ENCODE measurements at places on chromosomes 11 and 22.

DNA sequence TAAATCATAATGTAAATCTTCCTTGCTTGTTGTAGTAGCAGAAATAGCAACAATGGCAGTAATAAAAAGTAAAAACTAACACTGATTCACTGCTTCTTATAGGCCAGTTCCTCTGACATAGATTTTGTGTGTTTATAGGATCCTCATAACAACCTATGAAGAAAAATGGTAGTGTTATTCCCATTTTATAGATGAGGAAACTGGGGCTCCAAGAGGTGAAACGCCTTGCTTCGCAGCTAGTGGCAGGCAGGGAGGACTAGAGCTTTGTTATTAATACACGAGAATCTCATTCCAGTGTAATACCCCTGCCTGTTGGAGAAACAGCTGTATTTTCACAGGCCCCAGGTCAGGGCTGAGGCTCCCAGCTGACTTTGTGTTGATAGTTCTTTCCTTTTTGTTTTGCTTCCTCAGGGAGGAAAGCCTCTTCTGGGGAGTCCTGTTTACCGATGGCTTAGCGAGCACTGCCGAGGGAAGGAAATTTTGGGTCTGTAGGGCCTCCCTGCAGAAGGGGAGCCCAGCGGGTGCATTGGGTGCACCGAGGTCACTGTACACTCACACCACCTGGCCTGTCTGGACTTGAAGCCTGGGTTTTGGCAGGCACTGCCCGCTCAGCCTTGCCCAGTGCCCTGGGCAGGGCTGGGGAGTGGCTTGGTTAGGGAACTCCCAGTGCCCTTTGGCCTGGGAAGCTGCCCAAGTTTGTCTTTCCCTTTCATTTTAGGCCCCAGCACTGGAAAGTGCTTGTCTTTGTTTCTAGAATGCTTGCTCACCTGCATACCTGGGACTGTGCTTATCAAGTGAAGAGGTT lies 13.5 kb downstream of the KIAA1671 start:
- no peak for DNase-seq

GRCh38 chr11:15687342-15687741 lies 572.6 kb downstream of the INSC start:
- no peak for DNase-seq

DNA sequence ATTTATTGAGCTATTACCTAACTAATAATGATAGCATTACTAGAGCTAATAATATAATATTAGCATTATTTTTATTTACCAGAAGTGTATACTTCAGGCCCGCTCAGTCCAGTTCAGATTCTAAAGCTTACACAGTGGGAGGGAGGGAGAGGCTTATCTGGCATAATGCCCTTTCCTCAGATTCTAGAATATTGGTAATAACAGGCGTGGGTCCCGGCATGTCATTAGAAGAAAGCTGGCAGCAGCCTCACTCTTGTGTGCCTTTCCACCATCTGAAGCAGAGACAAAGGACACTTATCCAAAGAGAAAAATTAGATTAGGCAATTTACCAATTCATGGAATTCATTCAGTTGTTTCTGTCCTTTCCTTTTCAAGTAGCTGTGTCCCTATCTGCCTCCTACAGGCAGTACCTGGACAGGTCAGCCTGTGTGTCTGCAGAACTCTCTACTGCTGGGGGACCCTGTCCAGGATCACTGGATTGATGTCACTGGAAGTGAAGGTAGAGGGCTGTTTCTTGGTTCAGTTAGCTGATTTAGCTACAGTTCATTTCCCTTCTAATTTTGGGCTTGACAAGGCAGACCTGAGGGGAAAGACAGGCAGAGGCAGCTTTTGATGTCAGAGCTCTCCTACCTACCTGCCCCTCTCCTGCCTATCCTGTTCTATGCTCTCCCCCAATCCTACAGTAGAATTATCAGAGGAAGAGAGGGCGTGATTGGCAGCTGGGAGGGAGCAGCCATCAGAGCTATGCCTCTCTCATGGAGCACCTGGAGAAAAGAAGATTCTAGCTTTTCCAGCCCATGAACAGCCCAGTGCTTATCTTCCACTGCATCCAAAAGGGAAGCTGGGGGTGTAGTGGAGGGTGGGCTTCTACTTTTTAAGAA lies 20.3 kb upstream of the CCDC90B start:
- DNase-seq, result no peak

DNA sequence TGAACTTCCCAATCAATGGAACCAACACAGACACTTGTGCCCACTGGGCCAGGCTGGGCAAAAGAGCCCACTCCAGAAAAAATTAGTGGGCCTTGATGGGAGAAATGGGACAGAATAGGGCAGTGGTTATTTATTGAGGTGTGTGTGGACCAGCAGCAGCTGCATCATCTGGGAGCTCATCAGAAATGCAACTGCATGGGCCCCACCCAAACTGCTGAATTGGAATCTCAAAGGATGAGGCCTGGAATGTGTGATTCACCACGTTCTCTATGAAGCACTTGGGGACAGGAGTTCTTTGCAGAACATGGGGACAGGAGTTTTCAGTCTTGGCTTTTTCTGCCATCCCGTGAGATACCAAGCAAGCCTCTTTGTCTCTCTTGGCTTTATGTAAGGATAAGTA lies 255.6 kb upstream of the PLET1 start:
- DNase-seq, result no peak

DNA sequence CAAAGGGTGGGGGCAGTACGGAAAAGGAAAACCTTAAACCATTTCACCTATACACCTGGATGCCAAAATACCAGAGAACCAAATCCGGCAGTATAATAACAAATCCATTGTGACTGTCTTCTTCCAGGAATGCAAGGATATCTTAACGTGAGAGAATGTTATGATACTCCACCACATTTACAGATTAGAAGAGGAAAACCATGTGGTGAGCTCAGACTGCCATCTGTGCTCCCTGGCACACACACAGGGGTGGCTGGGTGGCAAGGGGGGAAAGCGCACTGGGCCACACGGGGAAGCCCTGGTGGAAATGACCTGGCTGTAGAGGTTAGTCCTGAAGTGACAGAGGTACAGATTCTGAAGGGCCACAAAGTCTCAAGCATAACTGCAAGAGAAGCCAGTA lies 9.9 kb downstream of the EIF1AD start:
- DNase-seq, result no peak

DNA sequence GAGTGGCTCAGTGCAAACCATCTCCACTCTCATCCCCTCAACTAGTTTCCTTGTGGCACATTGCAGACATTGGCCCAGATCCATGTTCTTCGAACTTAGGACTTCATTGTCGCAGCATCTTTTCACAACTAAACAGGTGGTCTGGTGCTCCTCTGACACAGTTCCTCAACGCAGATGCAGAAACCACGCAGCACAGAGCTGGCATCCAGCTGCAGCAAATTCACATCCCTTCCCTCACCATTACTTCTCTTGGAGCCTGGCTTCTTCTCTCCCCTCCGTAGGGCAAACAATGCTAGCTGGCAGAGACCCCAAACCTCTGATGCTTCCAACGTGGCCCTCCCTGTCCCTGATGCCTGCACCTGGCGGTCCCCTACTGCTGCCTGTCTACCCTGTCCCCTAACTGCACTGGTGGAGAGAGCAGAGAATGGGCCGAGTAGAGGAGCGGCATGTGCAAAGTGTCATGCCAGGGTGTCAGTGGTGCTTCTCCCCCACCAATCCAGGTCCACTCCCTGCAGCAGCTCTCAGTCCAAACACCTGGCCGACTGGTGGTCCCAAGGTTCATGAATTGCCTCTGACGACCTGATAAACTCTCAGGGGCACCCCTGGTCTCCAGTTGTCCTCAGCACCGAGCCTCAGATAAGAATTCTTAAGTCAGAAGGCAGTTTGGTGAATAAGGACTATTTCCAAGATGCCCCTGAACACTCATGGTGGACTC lies 18.1 kb downstream of the TMPRSS13 start:
- DNase-seq, result no peak

DNA sequence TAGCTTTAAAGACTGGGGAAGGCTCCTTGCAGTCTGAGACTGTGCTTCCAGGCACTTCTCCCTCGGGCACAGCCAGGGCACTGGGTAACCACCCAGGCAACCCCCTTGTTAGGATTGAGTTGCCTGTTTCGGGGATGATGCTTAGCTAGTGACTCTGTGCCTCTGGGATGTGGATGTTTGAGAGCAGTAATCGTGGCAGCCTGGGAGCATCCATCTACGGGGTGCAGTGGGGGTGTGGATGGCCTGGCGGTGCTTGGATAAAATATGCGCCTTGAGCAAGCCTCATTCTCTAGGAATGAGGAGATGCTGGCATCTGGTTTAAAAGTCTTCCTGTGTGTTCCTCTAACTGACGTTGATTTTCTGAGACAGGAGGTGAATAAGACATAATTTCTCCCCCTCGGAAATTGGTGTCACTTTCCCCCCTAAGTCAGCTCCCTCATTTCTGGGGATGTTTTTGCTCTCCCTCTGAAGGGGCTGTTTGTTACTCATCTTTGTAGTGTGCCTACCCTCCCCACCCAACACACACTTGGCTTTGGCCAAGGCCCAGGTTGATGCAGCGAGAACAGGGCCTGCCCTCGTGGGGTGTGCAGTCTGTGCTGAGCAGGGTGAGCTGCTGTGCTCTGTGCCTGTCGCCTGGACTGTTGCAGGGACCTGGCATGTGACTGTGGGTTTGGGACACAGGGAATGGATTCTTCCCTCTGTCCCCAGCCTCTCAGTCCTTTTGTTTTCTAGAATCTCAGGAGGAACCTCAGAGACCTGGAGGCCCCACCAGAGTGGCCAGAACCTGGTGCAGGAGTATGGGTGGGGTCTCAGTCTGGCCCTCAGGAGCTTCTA lies 2.0 kb downstream of the GNAZ start:
- DNase-seq, result no peak

DNA sequence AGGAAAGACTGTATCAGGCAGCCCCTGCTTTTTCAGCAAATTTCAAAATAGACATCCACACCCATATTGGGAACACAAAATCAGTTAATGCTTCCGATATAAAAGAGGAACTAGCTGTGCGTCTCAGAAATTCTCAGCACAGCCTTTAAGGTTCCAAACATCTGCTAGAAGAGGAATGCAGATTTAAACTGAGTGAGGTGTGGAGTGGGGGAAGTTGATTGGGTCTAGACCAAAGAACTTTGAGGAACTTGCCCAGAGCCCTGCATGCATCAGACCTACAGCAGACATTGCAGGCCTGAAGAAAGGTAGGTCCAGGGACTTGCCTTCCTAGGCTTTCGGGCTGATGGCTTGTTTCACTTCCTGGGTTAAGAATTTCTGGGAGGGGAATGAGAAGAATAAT lies at the start of gene MS4A4A:
Gene MS4A4A, plus strand, starts transcription at position 255 of the 400 bp plus-strand sequence. Its CDS starts 10 bp downstream, at position 265.
- peak; percentile 61 for DNase-seq

DNA sequence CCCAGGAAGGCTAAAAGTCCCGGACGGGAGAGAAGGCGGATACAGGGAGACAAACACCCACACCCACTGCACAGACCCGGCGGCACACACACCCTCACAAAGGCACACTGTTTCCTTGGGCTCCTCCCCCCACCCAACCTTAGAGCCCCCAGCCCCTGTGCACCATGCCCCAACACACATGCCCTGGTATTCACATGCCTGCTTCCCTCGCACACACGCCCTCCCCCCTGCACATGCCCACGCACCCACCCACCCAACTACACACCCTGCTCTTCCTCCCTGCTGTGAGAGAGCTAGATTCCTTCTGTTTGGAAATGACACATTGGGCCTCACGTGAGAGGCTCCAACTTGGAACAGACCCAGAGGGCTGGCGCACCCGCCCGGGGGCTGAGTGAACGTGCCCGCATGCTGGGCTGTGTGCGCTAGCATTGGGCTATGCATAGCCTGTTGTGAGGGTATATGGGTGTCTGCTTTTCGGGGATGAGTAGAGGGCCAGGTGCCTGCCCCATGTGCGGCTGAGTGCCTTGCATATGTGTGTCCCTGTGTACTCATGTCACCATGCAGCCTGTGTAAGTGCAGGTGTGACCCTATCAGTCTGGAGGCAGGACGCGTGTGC lies 518 bp upstream of the CHRM1 start:
- DNase-seq, result no peak

- no peak for DNase-seq
These were observed 648 bp downstream of the KCNJ11 start for GRCh38 chr11:17387811-17388210.

- DNase-seq, result no peak
These were observed 9.8 kb downstream of the MCAT start for GRCh38 chr22:43133401-43133800.

- no peak for DNase-seq
These were observed 73.4 kb downstream of the UVRAG start for GRCh38 chr11:75888416-75888815.

DNA sequence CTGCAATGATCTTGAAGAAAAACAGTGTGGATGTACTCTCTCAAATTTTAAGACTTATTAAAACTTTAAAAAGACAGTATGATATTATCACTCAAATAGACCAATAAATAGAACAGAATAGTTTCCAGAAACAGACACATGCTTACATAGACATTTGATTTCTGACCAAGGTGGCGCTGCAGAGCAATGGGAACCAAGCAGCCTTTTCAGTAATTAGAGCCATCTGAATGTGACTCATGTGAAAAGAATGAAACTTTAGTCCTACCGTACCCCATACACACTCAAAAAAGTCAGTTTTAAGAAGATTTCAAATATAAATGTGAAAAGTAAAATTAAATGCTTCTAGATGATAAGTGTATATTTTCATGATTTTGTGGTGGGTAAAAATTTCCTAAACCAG lies 74.2 kb upstream of the MS4A8 start:
- no peak for DNase-seq

DNA sequence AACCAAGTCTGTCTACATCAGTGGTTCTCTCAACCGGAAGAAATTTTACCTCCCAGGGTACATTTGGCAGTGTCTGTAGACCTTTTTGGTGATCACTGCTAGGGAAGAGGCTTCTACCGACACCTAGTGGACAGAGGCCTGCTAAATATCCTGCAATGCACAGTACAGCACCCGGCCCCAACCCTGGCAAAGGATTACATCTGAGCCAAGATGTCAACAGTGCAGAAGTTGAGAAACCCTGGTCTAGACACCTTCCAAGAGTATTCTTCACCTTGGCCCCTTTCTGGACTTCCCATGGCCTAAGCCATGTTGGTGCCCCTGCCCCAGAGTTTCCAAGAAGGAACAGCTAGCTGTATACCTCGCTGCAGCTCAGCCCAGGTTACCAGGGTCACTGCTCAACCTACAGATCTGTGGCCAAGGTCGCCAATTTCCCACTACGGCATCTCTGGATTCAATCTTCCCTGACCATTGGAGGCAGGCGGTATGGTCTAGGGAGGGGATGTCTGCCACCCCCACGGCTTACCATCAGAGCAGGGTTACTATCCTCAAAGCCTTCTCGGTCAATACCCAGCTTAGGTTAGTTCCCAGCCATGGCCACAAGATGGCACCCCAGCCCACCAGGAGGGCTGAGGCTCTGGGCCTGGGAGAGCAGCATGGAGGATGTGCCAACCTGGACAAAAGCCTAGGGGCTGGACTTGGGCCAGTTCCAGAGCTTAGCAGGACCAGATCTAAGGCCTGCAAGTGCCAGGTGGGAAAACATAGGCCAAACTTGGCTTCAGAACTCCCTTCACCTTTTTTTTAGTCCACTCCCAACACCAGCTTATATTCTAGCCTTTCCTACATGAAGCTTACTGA lies 3.7 kb upstream of the KCNC1 start:
- peak; percentile 23 for DNase-seq

All from GDM1 (cell line).